C1 segment of cervical spinal cord (tissue), 14 donors: ENCODE measurements at places on chromosomes 1 and 21.

- no peak for DNase-seq
Measured at GRCh38 chr1:240888787-240889048, 276.8 kb upstream of the GREM2 start.

DNA sequence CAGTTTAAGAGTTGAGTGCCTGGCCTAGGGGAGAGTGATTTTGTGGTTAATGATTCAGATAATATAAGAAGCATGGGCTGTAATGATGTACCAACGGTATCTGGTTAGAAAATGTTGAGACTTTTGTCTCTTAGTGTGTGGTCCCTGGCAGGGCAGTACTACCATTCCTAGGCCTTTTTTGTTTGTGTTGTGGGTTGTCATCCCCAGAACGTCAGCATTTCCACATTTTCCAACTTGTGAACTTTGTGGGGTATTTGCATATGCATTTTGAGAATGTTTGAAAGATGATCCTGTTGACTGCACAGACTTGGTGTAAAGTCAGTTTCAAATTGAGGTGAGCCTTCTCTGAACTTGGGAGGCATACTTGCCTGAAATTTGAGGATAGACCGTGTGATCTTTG is 11.4 kb downstream of the NEK7 start:
- DNase-seq: no peak

DNA sequence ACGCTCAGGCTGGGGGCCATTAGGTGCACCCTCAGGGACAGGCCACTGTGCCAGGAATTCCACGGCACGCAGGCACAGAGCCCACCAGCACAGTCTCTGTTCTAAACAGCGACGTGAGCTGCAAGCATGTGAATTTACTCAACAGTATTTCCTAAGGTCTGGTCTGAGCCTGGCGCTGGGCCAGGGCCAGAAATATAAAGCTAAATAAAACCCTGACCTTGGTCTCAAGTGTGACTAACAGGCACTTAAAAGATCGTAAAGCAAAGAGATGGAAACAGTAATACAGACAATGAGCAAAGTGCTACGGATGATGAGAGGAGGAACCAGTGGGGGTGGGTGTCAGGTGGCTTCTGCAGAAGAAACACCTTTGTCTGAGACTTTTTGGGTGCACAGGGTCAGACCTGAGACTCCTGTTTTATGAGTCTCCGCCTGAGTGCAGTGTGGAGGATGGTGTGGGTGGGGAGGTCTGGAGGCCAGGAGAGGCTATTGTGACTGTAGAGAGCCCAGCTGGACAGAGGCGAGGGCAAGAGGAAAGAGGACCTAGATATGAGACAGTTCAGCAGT is 53.4 kb upstream of the EDN2 start:
- no peak for DNase-seq

GRCh38 chr1:15707239-15707925 is 23.3 kb downstream of the PLEKHM2 start:
- DNase-seq: no peak

DNA sequence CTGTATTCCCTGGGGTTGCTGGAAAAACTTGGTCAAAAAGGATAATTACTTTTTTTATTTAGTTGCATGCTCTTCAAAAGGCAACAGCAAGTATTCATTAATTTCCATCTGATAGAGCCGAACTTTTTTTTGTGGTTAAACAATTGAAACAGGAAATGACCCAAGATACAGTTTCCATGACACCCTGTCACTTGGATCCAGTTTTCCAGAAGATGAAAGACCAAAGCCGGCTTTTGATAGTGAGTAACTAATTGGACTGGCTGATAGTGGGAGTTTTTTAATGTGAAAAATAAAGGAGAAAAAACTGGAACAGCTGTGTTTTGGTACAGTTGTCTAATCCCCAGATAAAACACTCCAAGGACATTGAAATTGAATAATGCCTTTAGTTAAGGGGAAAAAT is 33.0 kb downstream of the CACHD1 start:
- no peak for DNase-seq

DNA sequence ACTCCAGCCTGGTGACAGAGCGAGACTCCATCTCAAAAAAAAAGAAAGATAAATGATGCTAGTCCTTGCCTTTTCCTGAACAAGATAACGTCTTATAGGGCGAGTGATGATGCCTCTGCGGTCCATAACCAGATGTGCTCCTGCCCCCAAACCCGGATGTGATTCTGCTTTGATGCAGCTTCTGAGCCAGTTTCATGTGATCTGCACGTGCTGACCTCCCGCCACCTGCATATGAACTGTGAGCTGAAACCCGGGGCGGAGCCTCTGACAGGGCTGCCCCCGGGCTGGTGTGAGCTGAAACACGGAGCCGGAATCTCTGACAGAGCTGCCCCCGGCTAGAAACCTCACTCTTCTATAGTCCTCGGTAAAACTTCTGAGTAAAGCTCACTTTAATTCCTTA is 1.3 kb downstream of the KRTAP12-4 start:
- no peak for DNase-seq

DNA sequence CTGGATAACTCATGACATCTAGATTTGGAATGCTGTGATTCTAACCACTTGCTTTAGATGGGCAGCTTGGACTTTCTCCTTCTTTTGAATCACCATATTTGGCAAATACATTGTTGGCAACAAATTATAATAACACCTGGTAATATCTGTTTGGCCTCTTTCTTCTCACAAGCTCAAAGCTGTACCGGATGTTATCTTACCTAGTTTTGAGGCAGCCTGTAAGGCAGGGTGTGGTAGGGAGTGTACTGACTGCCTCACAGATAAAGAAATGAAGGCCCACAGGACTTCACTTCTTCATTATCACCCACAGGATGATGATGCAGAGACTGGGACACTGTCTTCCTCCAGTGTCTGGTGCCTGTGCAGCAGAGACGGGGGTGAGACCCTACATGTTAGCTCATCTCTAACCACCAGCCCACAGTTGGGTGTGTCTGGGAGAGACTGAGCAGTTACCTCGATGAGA is 28.5 kb downstream of the TUFT1 start:
- no peak for DNase-seq

DNA sequence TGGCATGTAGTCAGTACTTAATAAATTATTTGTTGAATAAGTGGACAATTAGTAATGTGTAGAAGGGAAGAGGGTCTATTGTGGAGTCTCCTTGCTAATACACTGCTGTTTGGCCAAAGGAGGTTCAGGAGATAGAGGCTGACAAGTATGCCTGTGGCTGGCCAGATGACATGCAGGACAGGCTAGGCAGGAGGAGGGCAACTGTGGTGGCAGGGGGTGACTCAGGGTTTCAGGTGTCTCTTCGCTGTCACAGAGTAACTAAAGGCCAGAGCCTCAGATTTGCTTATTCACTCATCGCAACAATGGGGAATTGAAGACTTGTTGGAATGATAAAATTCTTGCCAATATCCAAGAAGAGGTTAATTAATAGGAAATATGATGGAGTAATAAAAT is 33.1 kb downstream of the THRAP3 start:
- DNase-seq: no peak

GRCh38 chr1:98502937-98503336 is 158.6 kb upstream of the SNX7 start:
- no peak for DNase-seq

DNA sequence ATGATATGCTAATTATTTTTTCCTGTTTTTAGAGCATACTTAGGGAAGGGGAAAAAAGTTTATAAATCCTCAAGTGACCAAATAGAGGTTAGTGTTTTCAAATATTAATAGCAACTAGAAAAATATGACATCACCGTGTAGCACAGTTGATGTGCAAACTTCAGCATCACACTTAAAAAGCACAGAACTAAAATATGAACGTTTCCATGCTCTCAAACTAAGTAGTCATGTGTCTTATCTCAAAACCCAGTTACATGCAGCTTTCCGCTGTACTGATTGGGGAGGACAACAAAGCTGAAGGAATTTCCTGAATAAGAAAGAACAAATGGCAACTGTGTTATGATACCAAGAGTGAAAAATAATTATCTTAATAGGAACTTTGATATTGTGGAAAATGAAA is 903.7 kb downstream of the ADGRL2 start:
- DNase-seq: no peak

- no peak for DNase-seq
Measured at GRCh38 chr21:37259426-37259825, 7.7 kb downstream of the VPS26C start.

DNA sequence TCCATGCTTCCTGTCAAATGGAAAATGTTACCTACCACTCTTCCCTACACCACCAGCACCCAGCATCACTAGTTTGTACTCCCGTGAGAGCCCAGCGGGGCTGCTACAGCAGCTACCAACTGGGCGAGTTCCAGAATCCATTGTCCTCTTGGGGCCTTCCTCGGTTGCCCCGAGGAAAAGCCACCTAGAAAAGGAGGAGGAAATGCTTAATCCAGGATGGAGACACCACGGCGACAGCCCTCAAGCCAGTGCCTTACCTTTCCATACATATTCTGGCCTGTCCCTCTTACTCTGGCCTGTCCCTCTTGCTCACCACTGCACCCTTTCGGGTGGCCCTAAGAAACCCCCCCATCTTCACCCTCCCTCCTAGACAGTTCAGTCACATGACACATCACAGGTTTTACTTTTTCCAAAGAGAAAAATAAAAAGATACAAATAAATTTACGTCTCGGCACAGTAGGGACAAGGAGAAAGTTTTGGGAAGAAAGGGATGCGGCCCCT is 478 bp downstream of the RIT1 start:
- DNase-seq: peak; percentile 23

GRCh38 chr1:112869895-112870294 is 86.1 kb downstream of the SLC16A1 start:
- no peak for DNase-seq

DNA sequence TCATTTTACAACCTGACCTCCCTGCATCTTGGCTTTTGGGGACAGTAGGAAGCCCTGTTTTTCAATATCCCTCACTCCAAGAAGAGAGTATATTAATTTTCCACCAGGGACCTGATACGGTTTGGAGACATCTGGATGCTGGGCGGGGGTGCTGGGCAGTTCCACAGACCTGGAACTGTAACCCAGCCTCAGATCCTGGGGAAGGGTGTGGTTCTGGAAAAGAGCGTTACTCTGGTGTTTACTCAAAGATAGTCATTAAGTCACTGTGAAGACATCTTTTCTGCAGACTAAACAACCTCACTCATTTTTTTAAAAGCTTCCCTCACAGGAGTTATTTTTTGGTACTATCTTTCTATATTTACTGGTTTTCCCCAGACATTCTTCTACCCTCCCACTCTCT is 189.8 kb downstream of the CLIC6 start:
- DNase-seq: no peak

GRCh38 chr1:201022820-201023516 is 546 bp downstream of the KIF21B start:
- no peak for DNase-seq

DNA sequence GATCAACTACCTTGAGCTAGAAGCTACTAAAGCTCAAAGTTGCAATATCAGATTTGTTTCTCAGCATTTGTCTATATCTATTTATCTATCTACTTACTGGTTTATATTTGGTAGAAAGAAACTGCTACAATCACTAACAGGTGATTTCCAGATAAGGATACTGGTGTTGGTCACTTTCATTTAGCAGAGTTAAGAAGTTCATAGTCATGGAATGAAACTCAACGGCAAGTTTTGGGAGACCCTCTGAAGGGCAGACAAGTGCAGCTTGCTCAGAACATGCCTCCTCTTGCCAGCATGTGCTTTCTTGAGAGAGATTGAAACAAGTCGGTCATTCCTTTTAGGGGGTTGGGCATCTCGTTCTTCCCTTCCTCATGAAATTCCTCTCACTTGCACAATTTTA is 296.5 kb downstream of the GRIK1 start:
- no peak for DNase-seq

- DNase-seq: no peak
Measured at GRCh38 chr1:230831771-230832170, 36.5 kb downstream of the C1orf198 start.

- DNase-seq: no peak
Measured at GRCh38 chr1:92480200-92480812, 6.4 kb downstream of the GFI1 start.

DNA sequence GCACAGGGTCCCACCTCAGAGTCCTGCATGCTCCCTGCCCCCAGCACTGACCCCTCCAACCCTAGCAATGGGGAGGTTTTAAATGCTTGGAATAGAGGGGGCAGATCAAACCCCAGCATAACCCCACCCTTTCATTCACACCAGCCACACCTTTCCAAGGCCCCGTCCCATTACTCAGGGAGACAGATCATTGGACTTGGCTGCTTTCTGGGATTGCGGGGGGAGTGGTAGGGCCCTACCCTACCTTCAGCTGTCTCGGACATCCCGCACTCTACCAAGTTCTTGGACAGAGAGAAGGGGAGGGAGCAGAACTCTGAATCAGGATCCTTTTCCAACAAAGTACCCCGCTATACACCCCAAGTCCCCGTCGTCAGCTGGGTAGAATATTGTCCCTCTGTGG is 983 bp downstream of the PADI2 start:
- DNase-seq: no peak

DNA sequence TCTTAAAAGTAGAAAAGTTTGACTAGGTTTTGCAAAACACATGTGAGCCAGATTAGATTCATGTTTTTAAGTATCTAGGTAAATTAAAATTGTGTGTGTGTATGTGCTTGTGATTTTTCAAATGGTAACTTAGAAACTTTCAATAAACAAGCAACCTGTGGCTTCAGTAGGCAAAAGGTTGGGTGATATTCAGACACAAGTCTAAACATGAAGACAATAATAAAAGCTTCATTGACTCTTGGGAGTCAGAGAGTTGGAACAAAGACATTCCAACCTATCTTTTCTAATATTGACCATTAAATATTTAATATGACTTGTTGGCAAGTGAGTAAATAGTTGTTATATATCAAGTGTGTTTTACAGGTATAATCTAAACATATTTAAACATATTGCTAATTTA is 1049.6 kb upstream of the ADGRL4 start:
- no peak for DNase-seq

DNA sequence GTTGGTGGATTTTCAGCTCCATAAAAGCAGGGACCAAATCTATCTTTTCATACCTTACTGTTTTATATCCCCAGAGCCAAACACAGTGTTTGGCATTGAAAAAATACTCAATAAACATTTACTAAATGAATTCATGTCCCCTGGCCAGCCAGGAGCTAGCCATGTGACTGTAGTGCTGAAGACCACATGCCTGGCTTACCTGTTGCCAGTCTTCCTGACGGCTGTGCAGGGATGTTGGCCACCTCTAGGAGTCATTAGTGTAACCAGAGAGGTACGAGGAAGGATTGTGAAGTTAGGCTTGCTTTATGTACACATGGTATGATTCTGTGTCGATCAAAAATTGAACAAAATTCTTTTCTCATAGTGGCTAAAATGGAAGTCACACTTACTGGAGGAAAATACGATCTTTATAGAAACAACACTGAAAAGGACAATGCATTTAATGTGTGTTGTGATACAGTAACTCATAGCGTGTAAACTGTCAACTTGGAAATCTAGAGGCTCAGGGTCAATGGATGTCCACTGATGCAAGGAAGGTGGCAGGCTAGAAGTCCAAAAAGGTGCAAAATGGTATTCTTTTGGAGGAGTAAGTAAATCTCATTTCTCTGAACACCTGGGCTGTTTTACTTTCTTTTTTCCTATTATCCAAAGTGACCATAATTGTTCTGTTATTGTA is 60.9 kb downstream of the FGGY start:
- DNase-seq: no peak
